ENCODE measurements at places on chromosomes 5 and 9.
A peak's percentile ranks its signal among the peaks of the same experiment; 100 is the strongest.

GRCh38 chr5:138139781-138140090 lies 508 bp upstream of the NME5 start:
- DNase-seq: no peak
- H3K4me1 ChIP-seq: no peaks in the 10 kb centered on the region
- H3K36me3 ChIP-seq: no peaks in the 10 kb centered on the region
- no peak overlapping the region for H3K4me3 ChIP-seq
- H3K27ac ChIP-seq: no peak overlapping the region

DNA sequence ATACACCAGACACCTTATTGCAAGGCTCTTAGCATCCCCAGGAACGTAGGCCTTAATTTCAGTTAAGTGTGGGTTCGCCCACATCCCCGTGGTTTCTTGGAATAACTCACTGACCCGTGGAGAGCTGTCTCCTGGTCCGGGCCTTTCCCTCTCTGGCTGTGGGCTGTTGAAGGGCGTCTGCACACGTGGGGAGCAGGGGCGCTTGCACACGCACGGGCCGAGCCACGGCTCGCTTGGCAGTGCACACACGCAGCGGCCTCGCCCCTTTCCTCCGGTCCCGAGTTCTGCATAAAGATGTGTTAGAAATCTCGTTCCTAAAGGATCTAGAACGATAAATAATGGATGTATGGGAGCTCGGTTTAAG lies 141.9 kb downstream of the PBX3 start:
- H3K27ac ChIP-seq: peak overlapping the region; percentile 42
- peaks cover 43% of the 10 kb centered on the region for H3K4me1 ChIP-seq
- H3K4me3 ChIP-seq: peak overlapping the region; percentile 66
- H3K36me3 ChIP-seq: no peaks in the 10 kb centered on the region
- H3K27me3 ChIP-seq: no peaks in the 10 kb centered on the region
- peak; percentile 52 for DNase-seq

GRCh38 chr9:89798547-89799120 lies 193.8 kb downstream of the GADD45G start:
- H3K4me3 ChIP-seq: no peak overlapping the region
- H3K4me1 ChIP-seq: peaks cover 4% of the 10 kb centered on the region
- H3K27me3 ChIP-seq: no peaks in the 10 kb centered on the region
- H3K36me3 ChIP-seq: no peaks in the 10 kb centered on the region
- H3K27ac ChIP-seq: no peak overlapping the region

GRCh38 chr9:127937056-127937387 lies 632 bp downstream of the DPM2 start:
- no peak for DNase-seq
- peaks cover 11% of the 10 kb centered on the region for H3K4me1 ChIP-seq
- H3K27me3 ChIP-seq: no peaks in the 10 kb centered on the region
- H3K36me3 ChIP-seq: no peaks in the 10 kb centered on the region

GRCh38 chr9:134128727-134129679 lies 6.9 kb upstream of the WDR5 start:
- DNase-seq: peak; percentile 93
- peak overlapping the region; percentile 33 for H3K4me3 ChIP-seq
- H3K4me1 ChIP-seq: peaks cover 32% of the 10 kb centered on the region
- no peaks in the 10 kb centered on the region for H3K36me3 ChIP-seq
- peak overlapping the region; percentile 92 for H3K27ac ChIP-seq

DNA sequence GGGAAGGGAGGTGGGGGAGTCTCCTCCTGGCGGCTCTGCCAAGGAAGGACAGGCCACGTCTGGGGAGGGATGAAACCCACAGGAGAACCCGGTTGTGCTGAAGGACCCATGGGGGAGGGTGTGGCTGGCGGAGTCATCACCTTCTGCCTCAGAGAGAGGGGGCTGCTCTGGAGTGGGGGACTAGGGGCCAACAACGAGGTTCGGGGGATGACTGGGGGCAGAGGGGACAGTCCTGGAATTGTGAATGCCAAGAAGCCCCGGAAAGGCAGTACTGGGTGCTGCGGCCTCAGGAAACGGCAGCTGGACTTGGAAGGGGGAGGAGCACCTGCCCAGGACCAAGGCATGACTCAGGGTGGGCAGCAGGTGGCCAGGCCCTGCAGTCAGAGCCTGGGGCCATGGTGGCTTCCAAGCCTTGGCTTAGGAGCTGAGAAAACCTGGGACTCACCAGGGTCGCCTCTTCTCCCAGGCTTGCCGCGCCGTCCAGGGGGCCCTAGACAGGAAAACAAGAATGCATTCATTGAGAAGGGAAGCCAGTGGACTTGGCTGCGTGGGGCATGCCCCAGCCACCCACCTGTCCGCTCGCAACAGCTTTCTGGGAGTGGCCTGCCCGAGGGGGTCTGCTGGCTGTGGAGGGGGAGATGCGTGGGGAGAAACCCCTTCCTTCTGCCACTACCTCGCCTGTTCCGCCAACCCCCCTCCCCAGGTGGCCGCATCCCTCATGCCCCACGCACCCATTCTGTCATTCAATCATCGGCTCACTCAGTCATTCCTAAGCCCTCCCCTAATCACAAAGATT lies 74.0 kb upstream of the PHYKPL start:
- DNase-seq: peak; percentile 29
- no peak overlapping the region for H3K4me3 ChIP-seq
- H3K36me3 ChIP-seq: no peaks in the 10 kb centered on the region

GRCh38 chr9:14349447-14350348 lies 35.8 kb upstream of the NFIB start:
- H3K4me1 ChIP-seq: no peaks in the 10 kb centered on the region
- no peaks in the 10 kb centered on the region for H3K36me3 ChIP-seq
- H3K4me3 ChIP-seq: no peak overlapping the region
- DNase-seq: no peak
- no peaks in the 10 kb centered on the region for H3K27me3 ChIP-seq

DNA sequence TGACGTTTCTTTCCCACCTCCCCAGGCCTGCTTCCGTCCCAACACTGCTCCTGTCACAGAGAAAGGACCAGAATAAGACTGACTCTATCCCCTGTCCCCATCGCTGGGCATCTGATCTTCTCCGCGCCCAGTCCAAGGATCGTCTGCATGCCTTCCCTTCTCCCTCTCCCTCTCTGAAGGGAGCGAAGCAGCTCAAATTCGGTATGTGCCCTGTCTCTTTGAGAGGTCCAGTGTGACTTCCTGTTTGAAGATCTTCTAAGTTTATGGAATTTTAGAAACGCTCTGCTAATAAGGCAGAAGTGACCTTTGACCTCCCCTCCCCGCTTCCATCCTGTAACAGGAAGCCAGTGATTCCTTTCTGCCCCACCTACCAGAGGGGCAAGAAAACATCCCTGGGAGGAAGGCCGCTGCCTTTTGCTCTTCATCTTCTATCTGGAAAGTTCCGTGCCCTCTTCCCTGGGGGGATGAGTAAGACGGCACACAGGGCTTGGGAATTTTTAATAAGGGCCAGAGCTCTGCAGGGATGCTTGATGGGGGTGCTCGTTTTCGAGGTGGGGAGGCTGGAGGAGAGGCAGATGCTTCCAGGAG lies 40.7 kb upstream of the RNU6ATAC start:
- no peaks in the 10 kb centered on the region for H3K4me1 ChIP-seq
- no peaks in the 10 kb centered on the region for H3K36me3 ChIP-seq
- no peak overlapping the region for H3K27ac ChIP-seq
- H3K27me3 ChIP-seq: no peaks in the 10 kb centered on the region

DNA sequence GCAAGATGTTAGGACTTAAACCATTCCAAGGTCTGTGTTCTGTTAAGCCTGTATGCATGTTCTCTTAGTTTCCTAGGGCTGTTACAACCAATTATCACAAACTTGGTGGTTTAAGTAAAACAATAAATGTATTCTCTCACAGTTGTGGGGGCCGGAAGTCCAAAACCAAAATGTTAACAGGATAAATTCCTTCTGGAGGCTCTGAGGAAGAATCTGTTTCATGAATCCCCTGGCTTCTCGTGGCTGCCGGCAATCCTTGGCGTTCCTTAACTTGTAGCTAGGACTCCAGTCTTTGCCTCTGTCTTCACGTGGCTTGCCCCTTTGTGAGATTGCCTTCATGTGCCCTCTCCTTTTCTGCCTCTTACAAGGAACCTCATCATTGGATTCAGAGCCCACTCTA lies 30.4 kb downstream of the FEM1C start:
- H3K4me3 ChIP-seq: no peak overlapping the region
- H3K36me3 ChIP-seq: 0 out of 2 replicates have a peak, but pooled peaks cover 2% of the 10 kb centered on the region
- H3K27ac ChIP-seq: no peak overlapping the region

- no peaks in the 10 kb centered on the region for H3K27me3 ChIP-seq
- H3K36me3 ChIP-seq: no peaks in the 10 kb centered on the region
- 0 out of 2 replicates have a peak, but pooled peaks cover 2% of the 10 kb centered on the region for H3K4me1 ChIP-seq
- H3K27ac ChIP-seq: no peak overlapping the region
- no peak for DNase-seq
Measured at GRCh38 chr5:142957528-142957927, 187.4 kb downstream of the ARHGAP26 start.

DNA sequence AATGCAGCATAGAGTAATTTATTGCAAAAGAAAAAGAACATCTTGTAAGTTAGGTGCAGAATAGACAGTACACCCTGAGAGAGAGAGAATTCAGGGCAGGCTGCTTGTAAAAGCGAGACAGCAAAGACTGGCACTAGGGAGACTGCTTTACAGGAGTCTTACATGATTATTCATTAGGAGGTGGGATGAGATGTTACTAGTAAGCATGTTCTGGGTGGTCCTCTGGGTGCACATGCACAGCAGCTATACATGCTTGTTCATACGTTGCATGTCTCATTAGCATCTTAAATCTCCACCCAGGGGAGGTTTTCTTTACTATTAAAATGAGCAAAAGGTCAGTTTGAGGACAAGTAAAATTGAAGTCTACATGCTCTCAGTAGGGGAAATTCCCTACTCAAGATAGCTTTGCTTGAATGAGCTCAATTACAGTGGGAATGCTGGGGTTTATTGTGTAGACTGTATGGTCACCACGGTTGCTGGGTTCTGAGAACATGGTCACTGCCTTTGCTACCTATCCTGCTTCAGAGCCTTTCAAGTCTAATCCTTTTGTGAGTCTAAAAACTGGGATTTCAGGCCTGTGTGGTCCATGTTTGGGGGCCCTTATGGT lies 60.6 kb downstream of the RGS7BP start:
- H3K4me1 ChIP-seq: no peaks in the 10 kb centered on the region
- no peaks in the 10 kb centered on the region for H3K27me3 ChIP-seq
- DNase-seq: no peak
- H3K36me3 ChIP-seq: no peaks in the 10 kb centered on the region
- no peak overlapping the region for H3K27ac ChIP-seq
- no peak overlapping the region for H3K4me3 ChIP-seq

GRCh38 chr5:164431634-164432304 lies 926.4 kb downstream of the MAT2B start:
- H3K4me3 ChIP-seq: no peak overlapping the region
- H3K36me3 ChIP-seq: no peaks in the 10 kb centered on the region
- no peaks in the 10 kb centered on the region for H3K27me3 ChIP-seq

GRCh38 chr5:76617675-76618074 lies 5.5 kb downstream of the F2RL2 start:
- H3K36me3 ChIP-seq: peaks cover 15% of the 10 kb centered on the region
- no peak for DNase-seq
- H3K4me3 ChIP-seq: no peak overlapping the region
- no peaks in the 10 kb centered on the region for H3K27me3 ChIP-seq

GRCh38 chr5:8689773-8690172 lies 820.8 kb downstream of the MTRR start:
- no peaks in the 10 kb centered on the region for H3K4me1 ChIP-seq
- no peaks in the 10 kb centered on the region for H3K36me3 ChIP-seq
- H3K4me3 ChIP-seq: no peak overlapping the region
- no peaks in the 10 kb centered on the region for H3K27me3 ChIP-seq

GRCh38 chr5:1737790-1738405 lies 61.7 kb downstream of the MRPL36 start:
- H3K27me3 ChIP-seq: no peaks in the 10 kb centered on the region
- H3K36me3 ChIP-seq: no peaks in the 10 kb centered on the region
- peak; percentile 53 for DNase-seq

DNA sequence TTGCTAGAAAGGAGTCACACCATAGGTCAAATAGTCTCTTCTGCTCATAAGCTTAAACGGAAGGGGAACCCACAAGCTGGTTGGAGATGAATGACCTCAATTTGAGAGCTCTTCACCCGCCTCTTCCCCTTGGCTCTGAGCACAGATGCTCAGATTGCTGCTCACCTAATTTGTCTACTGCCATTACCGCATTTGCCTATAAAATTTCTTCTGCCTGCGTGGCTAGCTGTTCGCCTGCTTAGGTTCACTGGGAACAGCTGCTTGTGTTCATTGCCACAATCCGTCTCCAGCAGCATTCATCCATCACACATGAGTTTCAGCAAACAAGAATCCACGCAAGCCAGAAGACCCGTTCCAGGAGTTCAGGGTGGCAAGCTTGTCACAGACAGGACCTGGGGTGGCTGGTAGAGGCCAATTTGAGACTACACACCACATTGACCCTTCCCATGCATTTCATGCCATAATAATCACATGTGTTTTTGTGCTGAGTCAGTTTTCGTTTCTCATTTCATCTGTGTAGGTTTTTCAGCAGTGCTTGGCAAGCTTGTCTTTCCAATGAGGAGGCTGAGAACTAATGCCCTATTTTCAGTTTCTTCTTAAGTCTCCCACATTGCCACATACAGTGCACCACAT lies 50.2 kb upstream of the DNAH5 start:
- H3K27me3 ChIP-seq: no peaks in the 10 kb centered on the region
- DNase-seq: peak; percentile 68
- H3K4me3 ChIP-seq: peak overlapping the region; percentile 18
- H3K36me3 ChIP-seq: no peaks in the 10 kb centered on the region
- H3K4me1 ChIP-seq: peaks cover 6% of the 10 kb centered on the region

- no peak for DNase-seq
- no peaks in the 10 kb centered on the region for H3K4me1 ChIP-seq
- no peak overlapping the region for H3K4me3 ChIP-seq
- H3K27ac ChIP-seq: no peak overlapping the region
- no peaks in the 10 kb centered on the region for H3K27me3 ChIP-seq
Measured at GRCh38 chr9:27668280-27668679, 95.0 kb upstream of the C9orf72 start.

- no peaks in the 10 kb centered on the region for H3K27me3 ChIP-seq
- peak overlapping the region; percentile 94 for H3K27ac ChIP-seq
- no peaks in the 10 kb centered on the region for H3K36me3 ChIP-seq
- peak overlapping the region; percentile 92 for H3K4me3 ChIP-seq
- H3K4me1 ChIP-seq: no peaks in the 10 kb centered on the region
Measured at GRCh38 chr9:74951725-74952151, 974 bp downstream of the C9orf40 start.

- no peak for DNase-seq
- H3K4me3 ChIP-seq: no peak overlapping the region
- H3K27me3 ChIP-seq: no peaks in the 10 kb centered on the region
- H3K27ac ChIP-seq: no peak overlapping the region
- H3K4me1 ChIP-seq: no peaks in the 10 kb centered on the region
Measured at GRCh38 chr5:136356747-136357469, 8.4 kb downstream of the TRPC7 start.

Measured in SJCRH30 (cell line).